ENCODE measurements at places on chromosomes 12 and 14. TPM values are rescaled to one million over a fixed set of nuclear protein-coding genes. Genes with fewer than 3 reads are reported as not detected.

The KRT79 gene
- total RNA-seq: not detected

The SIX4 gene
- total RNA-seq: 5.7 TPM

The PIP4P1 gene
- total RNA-seq: 12.5 TPM

GRCh38 chr14:106201376-106201775, 675.0 kb downstream of the TMEM121 start:
- no peaks in the 10 kb centered on the region for H3K4me1 ChIP-seq
- no peaks in the 10 kb centered on the region for H3K36me3 ChIP-seq
- H3K27me3 ChIP-seq: no peaks in the 10 kb centered on the region
- no peak for DNase-seq
- no peak overlapping the region for H3K4me3 ChIP-seq

- no peak for DNase-seq
- no peak overlapping the region for H3K4me3 ChIP-seq
- H3K27me3 ChIP-seq: no peaks in the 10 kb centered on the region
These were observed 29.5 kb upstream of the TMX1 start for GRCh38 chr14:51210594-51210993.

GRCh38 chr12:121933522-121934308, 15.3 kb downstream of the CFAP251 start:
- no peaks in the 10 kb centered on the region for H3K36me3 ChIP-seq
- no peaks in the 10 kb centered on the region for H3K4me1 ChIP-seq
- no peak overlapping the region for H3K4me3 ChIP-seq
- no peaks in the 10 kb centered on the region for H3K27me3 ChIP-seq
- no peak overlapping the region for H3K27ac ChIP-seq

DNA sequence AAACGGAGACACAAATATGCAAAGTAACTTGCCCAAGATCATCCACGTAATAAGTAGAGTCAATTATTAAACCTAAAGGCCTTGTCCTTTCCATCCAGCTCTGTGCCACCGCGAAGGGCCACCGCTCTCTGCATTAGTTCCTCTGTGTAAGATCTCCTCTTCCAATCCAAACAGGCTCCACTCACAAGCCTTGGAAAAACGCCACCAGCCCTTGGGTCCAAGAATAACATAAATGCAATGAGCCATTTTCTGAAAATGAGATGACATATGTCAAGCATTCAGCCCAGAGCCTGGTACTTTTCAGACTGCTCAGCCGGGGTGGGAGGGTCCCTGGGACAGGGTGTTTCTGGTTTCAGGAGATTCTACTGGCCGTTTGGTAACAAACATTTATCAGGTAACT, 30.0 kb downstream of the DGLUCY start:
- no peaks in the 10 kb centered on the region for H3K27me3 ChIP-seq
- no peaks in the 10 kb centered on the region for H3K36me3 ChIP-seq
- peaks cover 23% of the 10 kb centered on the region for H3K4me1 ChIP-seq
- H3K4me3 ChIP-seq: no peak overlapping the region

- peak; percentile 75 for DNase-seq
- H3K4me3 ChIP-seq: no peak overlapping the region
- H3K36me3 ChIP-seq: no peaks in the 10 kb centered on the region
- H3K27ac ChIP-seq: no peak overlapping the region
- no peaks in the 10 kb centered on the region for H3K27me3 ChIP-seq
These were observed 118.2 kb downstream of the AACS start for GRCh38 chr12:125183187-125184067.

DNA sequence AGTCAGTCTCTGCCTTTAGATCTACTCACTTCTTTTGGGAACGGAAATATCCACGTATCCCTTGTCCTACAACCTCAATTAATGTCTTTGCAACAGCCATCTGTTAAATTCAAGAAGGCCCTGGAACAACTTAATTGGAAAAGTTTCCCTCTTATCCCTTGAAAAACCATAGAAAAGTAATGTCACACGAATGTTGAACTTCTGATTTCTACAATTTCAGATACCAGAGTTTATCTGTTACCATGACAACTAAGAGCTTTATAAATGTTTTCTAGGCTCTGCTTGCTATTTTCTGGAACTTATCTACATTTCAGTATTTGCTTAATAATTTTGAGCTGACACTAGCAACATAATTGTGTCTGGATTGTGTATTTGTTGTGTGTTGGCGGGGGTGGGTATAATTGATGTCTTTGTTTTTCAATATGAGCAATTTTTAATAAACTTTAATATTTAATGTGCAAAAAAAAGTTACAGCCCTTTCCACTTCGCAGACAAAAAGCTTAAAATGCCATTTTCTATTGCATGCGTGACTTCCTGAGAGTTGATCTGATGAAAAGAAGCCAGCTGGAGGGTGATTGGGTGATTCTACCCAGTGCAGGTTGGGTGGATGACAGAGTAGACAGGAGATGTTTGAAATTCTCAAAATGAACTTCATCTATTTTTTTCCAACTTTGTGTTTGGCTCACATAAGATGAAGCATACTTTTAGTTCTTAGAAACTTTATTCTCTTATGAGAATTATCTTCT, 11.8 kb upstream of the EDDM3A start:
- no peak for DNase-seq
- no peak overlapping the region for H3K27ac ChIP-seq
- H3K4me3 ChIP-seq: no peak overlapping the region
- no peaks in the 10 kb centered on the region for H3K36me3 ChIP-seq

- no peak overlapping the region for H3K4me3 ChIP-seq
- DNase-seq: no peak
- peaks cover 7% of the 10 kb centered on the region for H3K4me1 ChIP-seq
These were observed 8.4 kb downstream of the PRKAG1 start for GRCh38 chr12:49010092-49010668.

- no peaks in the 10 kb centered on the region for H3K27me3 ChIP-seq
- no peak for DNase-seq
- no peaks in the 10 kb centered on the region for H3K36me3 ChIP-seq
- H3K4me3 ChIP-seq: no peak overlapping the region
- H3K4me1 ChIP-seq: peaks cover 12% of the 10 kb centered on the region
These were observed 37.1 kb upstream of the STK38L start for GRCh38 chr12:27206801-27207502.
